ENCODE measurements at places on chromosomes 4 and X. TPM values are rescaled to one million over a fixed set of nuclear protein-coding genes. Genes with fewer than 3 reads are reported as not detected.

TMEM47 gene
- 45.1 TPM for polyA plus RNA-seq

TLR10 gene
- 0.06 TPM for polyA plus RNA-seq

GPRASP3 gene
- 8.9 TPM for polyA plus RNA-seq

UGT2A1 gene
- not detected for polyA plus RNA-seq

MAGEB10 gene
- polyA plus RNA-seq: not detected

TMEM185A gene
- polyA plus RNA-seq: 84.3 TPM

PALLD gene
- polyA plus RNA-seq: 157 TPM

DCLK2 gene
- polyA plus RNA-seq: 4.3 TPM

MAGED4B gene
- 99.6 TPM for polyA plus RNA-seq

BCORL1 gene
- polyA plus RNA-seq: 13.6 TPM

GC gene
- 0.29 TPM for polyA plus RNA-seq

EDA gene
- 0.56 TPM for polyA plus RNA-seq

DRD5 gene
- polyA plus RNA-seq: not detected

NUDT10 gene
- polyA plus RNA-seq: 6.8 TPM

STBD1 gene
- 30.5 TPM for polyA plus RNA-seq

RHOXF1 gene
- 2.0 TPM for polyA plus RNA-seq

SYNPO2 gene
- 10.0 TPM for polyA plus RNA-seq

APOO gene
- polyA plus RNA-seq: 161 TPM

ACTRT1 gene
- not detected for polyA plus RNA-seq

USP53 gene
- 21.8 TPM for polyA plus RNA-seq

MBTPS2 gene
- 29.4 TPM for polyA plus RNA-seq

MTNR1A gene
- polyA plus RNA-seq: 0.10 TPM

GRXCR1 gene
- polyA plus RNA-seq: not detected

GNRHR gene
- polyA plus RNA-seq: not detected

S100P gene
- polyA plus RNA-seq: not detected

PLP1 gene
- polyA plus RNA-seq: not detected

MAP9 gene
- 41.9 TPM for polyA plus RNA-seq

ASMT gene
- polyA plus RNA-seq: not detected

PCDH18 gene
- 2.5 TPM for polyA plus RNA-seq

FRMD7 gene
- polyA plus RNA-seq: not detected

Data from cardiac muscle cell (in vitro differentiated cells and primary cell).